Activated naive CD4-positive, alpha-beta T cell treated with Interleukin-2 at 50 U/mL for 16 hours (primary cell): ENCODE measurements at places on chromosomes 12 and 14.

GRCh38 chr12:122726080-122726558, 4.5 kb downstream of the HCAR1 start:
- DNase-seq = peak; percentile 21

DNA sequence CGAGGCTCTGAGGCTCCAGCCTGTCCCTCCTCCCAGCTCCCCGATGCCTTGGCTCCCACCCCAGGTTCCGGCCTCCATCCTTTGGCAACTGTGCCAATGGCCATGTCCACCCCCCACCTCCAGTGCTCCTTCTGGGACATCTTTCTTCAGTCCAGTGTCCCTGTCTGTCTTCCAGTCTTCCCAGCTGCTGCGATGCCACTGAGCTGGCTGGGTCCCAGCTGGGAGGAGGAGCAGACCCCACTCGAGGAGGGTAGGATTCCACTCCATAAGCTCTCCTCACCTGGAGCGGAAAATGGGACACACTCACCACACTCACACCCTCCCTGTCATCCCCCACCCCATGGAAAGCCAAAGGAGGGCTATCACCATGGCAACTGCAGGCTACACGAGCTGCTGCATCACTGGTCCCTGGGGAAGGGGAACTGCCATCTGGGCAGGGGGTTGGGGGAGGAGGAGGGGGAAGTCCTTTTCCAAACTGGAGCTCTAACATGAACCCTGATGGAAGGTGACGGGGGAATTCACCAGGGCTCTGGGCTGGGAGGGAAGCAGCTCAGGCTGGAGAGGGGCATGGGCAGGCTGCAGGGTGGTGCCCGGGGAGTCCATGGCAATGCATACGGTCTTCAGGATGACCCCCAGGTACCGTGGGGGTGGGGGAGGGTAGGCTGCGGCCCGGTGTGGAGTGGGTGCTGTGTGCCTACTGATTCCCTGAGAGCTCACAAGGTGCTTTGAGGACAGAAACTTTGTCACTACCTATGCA, 94.3 kb downstream of the LRRC74A start:
- DNase-seq = no peak

GRCh38 chr14:105581551-105582341, 55.4 kb downstream of the TMEM121 start:
- DNase-seq = no peak

GRCh38 chr12:121145221-121145620, 12.5 kb downstream of the P2RX7 start:
- peak; percentile 34 for DNase-seq

DNA sequence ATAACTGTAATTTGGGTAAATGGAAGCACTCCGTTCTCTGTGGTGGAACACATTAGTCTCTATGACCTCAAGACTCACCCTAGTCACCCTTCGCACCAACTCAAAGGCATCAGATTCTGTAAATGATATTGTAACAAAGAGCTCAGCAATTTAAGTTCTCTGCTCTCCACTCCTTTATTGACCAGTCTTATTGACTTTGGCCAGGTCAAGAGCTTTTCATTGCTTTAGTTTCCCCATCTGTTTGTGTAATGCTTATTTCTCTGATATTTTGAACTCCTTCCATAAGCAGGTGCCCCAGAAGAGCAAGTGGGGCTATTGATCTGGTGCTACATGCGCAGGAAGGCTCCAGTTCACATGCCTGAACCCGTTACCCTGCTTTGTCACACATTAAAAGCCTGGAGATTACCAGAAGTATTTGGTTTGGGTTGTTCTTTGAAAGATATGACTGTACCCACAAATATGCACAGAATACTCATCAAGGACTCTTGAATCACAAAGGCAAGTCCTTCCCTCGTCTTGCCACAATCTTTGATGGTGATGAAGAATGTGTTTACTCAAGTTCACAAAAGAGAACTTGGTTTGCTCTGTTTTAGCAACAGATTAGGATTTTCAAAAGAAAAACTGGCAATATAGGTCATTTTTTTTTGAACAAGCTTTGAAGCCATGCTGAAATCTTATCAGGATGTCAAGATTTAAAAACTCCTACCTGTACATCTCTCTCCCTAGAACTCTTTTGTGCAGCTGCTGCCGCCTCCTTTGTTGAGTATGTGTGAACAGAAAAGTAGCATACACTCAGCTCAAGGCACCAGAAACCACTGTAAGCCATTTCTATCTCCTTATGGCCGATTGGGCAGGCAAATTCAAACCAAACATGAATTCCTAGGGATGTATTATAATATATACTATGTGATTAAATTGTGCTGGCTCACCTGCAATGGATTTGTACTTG, 193.9 kb downstream of the BCAT1 start:
- no peak for DNase-seq

- no peak for DNase-seq
These were observed 146.0 kb upstream of the RPH3A start for GRCh38 chr12:112645586-112645985.

DNA sequence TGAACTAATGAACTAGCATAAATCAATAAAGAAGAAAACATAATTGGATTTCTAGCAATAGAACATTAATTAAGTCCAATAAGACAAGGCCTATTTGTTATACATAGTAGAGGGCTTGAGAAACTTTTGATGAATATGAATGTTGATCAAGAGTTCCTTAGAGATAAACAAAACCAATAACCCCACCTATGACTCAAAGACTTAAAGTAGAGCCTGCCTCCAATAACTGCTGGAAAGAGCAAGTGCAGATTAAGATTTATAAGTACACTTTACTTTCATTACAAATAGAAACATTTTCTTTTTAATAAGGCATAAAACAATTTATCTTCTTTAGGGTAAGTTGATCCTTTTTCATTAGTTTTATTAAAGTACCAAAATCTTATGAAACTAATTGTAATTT, 185.7 kb downstream of the SRGAP1 start:
- DNase-seq = no peak

DNA sequence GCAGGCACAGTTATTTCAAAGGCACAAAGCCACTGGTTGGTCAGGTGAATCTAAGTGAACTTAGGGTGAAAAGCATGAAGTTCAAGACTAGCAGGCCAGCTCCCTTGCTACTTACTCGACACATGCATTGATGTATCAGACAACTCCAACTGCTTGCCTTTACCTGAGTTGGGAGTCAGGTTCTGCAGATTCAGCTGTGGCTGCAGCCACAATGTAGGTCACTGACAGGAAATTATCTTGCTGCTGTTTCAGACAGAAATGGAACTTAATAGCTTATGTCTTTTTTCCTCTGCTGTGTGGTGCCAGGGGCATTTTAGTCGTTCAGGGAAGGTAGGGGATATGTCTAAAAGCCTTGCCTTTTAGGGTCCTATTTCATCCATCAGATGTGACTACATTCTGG, 125.6 kb upstream of the RPH3A start:
- DNase-seq = no peak

- no peak for DNase-seq
These were observed 52.0 kb downstream of the HELB start for GRCh38 chr12:66354291-66354690.

DNA sequence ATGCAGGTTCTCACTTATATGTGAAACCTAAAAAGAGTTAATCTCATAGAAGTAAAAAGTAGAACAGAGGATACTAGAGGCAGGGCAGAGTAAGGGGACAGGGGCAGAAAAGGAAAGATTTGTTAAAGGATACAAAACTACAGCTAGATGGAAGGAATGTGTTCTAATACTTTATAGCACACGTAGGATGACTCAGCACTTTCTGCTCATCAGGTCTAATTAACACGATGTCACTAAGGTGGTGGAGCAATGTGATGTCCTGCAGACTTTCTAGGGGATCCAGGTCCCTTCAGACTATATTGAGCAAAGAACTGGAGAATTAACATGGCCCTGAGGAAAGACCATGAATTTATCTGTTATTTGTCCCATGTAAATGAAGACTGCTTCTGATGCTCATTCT, 80.8 kb upstream of the CMKLR1 start:
- DNase-seq = no peak

DNA sequence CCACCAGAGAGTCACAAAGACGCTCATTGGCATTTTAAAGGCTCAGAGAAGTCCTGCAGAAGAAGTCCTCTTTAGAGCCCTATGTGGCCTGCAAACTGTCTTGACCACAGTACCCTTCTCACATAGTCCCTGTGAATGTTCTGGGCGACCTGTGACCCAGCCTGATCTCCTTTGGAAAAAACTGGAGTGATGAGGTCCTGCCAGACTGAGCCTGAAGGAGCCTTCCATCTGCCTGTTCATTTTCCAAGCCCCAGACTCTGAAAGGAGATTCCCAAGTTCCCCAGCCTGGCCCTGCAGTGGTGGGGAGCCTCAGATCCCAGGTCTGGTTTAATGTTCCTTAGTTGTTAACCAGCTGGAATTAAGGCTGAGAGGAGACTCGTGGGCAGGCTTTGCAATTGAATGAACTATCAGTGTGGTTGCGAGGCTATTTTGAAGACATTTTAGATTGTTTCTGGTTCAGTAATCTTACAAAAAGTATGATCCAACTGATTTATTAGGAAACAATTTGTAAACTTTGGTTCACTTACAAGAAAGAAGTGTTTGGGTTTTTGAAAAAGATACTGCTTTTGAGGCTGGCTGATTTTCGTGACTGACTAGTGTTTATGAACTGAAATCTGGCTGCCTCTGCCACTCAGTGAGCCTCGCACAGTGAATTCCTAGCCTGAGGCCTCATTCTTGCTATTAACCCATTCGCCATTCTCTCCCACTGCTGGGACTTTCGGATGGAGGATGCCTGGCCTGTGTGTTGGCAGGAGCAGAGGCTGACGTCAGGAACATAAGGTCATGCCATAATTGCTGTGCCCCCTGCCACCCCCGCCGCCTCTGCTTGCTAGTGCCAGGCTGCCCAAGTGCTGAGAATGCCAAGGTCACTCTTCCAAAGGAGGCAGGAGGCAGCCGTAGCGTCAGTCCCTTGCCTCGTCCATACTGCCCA, 249.0 kb downstream of the CACNA1C start:
- no peak for DNase-seq

DNA sequence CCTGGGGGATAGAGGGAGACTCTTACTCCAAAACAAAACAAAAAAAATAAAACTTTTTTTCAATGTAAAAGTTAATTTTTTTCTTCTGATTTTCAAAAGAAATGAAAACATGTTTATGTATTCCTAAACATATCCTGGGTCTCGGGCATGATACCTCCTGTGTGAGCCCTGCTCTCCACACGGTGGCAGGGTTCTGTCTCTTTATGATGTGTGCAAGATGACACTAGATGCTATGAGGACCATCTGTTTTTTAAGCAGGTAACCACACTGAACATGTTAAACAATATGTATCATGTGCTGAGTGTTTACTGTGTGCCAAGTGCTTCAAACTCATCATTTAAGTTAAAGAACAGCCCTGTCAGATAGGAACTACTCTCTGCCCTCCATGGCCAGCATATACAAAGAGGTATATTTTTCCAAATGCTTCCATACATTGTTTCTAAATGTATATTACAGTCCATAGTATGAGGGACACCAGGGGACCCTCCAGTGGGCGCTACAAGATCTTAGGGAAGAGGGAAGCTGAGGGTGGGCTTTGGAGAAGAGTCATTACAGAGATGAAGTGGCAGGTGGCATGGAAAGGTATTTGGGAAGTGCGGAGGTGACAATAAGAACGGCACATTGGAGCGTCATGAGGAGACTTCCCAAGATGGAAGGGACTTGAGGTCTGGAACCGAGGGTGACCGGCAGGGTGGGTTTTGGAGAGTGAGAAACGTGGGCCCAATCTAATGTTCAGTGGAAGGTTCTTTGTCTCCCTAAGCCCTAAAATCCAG, 28.5 kb downstream of the FOS start:
- DNase-seq = no peak

DNA sequence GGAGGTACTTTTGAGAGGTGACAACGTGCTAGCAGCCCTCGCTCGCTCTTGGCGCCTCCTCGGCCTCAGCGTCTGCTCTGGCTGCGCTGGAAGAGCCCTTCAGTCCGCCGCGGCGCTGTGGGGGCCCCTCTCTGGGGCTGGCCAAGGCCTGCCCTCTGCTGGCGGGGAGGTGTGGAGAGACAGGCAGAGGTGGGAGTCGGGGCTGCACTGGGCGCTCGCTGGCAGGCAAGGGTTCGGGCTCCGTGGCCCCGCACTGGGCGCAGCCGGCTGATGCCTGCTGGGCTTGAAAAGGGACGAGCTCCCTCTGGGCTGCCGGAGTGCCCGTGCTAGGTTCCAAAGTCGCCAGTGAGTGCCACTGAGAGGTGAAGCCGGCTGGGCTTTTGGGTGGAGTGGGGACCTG, 580.0 kb downstream of the DIO2 start:
- DNase-seq = no peak

DNA sequence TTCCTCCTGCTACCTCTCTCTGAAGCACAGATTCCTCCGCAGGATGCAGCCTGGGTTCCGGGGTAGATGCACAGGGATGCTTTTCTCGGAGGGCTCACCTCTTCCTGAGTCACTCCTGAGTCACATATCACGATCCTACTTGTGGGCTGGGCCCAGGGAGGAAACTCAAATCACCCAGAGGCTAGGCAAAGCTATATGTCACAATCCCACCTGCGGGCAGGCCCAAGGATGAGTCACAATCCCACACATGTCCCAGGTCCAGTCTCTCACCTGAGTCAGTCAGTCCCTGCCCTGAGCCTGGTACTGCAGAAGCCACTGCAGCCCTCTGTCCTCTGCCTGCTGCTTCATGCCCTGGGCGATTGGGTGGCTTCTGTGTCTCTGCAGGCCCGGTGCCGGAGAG, 149.0 kb upstream of the GSC start:
- no peak for DNase-seq

DNA sequence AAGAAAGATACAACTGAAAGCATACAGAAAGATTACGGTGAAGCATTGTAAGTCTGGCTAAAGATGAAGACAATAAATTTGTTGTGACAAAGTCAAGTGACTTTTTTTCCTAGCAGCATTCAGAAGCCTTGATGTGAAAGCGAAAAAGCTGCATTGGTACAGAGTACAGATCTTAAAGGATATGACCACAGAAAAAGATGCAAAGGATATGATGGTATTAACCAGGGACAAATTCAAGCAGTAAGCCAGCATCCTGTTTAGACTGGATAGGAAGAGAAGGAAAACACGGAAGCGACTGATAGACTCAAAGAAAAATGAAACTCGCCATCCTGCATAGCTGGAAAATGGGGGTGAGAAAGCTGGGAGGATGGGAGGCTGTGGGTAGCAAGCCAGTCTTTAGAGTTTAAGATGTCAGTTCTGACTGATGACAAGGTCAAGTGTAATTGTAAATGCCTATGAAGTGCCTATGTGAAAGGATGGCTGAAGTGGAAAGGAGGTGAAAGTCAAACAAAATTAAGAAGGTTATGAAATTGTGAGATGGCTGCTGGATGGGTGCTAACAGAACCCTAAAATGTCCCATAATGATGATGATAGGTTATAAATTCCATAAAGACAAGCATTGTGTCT, 92.4 kb downstream of the PHLDA1 start:
- DNase-seq = no peak

- DNase-seq = no peak
These were observed 20.9 kb downstream of the HEBP1 start for GRCh38 chr12:12979126-12979525.

GRCh38 chr14:69132513-69133181, 20.3 kb downstream of the DCAF5 start:
- no peak for DNase-seq

DNA sequence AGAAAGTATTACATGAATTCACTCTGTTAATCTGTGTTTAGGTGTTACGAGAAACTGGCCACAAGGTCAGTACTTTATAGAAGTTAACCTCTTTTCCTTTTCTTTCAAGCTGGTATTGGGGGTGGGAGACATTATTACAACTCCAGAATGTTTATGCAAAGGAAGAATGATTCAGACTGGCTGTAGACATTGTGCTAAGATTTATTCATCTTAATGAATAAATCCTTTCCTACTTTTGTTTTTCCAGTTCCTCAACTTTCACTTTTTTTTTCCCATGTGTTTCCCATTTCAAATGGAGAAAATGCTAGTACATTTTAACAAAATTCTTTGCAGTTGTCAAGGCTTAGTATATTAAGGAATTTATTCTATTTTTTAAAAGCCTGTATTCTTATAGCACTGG, 1.3 kb downstream of the OTOGL start:
- DNase-seq = no peak
